ENCODE measurements at places on chromosomes 6 and 20.

DNA sequence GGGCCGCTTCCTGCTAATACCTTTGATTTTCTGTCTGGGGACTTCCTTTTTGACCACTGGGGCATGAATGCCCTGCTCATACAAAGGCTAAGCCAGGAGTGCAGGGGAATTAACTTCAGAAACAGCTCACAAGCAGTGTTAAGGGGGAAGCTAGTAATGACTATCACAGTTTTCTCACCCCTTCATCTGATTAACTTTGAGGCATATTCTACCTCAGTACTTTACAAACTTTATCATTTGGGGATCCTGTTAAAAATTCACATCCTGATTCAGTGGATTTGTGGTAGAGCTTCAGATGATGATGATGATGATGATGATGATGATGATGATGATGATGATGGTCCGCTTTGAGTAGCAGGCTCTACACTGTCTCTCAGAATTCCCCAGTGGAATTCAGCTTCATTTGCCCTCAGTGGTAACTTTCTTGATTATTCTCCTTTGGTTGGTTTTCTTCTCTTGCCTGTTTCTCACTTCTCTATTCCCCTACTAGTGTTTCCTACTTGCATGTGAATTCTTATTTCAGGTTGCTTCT lies 78.4 kb upstream of the TMEM170B start:
- DNase-seq, result no peak

DNA sequence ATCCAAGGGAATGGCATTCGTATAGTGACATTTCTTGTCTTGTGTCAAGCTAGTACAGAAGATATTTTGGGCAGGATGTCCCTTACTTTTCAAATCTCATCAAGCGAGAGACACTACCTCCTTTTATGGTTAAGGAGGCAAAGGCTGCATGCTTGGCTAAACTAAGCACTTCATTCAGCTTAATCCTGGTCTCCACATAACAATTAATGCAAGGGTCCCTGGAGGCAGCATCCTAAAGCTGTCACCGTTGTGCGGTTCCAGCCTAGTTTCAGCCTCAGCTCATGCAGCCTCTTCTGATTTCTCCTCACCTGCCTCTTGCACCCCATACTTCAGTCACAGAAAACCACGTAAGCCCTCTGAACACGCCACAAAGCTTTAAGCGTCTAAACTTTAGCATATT lies 67.1 kb upstream of the SLC22A23 start:
- no peak for DNase-seq

- no peak for DNase-seq
These were observed 206.8 kb downstream of the EYA4 start for GRCh38 chr6:133447924-133448323.

DNA sequence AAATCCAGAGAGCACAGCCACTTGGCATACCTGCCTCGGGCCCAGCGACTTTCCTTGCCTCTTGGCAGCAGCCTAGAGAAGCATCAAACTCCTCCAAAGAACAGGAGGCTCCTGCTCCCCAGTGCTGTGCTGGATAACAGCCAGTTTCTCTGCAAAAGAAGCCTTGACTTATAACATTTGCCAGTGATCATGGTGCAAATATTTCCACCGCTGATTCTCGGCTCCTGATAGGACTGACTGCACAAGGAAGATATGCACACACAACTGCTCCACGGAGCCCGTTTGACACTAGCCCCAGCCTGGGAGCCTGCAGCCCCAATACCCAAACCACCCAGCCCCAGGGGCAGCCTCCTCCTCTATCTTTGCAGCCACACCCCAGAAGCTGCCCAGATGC lies 17.5 kb downstream of the ACSS1 start:
- DNase-seq, result peak; percentile 62

- no peak for DNase-seq
These were observed 9.2 kb upstream of the BNIP5 start for GRCh38 chr6:36345681-36346466.

- DNase-seq, result no peak
These were observed 61.2 kb upstream of the CDYL start for GRCh38 chr6:4714961-4715501.

DNA sequence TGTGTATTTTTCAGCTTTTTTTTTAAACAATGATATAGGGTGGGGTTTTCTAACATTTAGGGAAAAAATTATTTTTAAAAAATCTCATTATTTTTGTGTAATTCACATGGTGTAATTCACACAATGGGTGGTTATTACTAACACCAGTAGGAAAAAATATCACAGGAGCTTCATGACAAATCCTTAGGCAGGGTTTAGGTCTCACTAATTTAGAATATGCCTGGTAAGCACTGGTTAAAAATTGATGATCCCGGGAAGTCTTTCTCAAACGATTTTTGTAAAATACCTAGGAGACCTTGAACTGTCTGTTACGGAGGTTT lies 29.5 kb upstream of the ZNF217 start:
- DNase-seq, result no peak

- DNase-seq, result no peak
These were observed 325.3 kb downstream of the GJA1 start for GRCh38 chr6:121760745-121761144.

DNA sequence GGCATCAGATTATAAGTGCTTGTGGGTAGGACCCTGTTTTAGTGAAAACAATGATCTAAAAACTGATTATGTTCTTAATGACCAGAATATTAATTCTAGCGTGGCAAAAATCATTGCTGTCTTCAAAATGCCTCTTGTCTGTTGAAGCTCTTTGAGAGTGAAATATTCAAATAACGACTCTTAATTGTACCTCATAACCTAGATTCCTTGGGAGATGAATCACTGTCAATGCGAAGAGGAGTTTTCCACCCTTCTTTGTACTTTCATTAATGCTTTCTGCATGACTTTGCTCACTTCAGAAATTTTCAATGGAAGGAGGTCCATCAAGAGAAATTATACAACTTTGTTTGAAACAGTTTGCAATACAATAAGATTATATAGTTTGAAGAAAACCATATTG lies 71.5 kb downstream of the CRYBG1 start:
- no peak for DNase-seq

DNA sequence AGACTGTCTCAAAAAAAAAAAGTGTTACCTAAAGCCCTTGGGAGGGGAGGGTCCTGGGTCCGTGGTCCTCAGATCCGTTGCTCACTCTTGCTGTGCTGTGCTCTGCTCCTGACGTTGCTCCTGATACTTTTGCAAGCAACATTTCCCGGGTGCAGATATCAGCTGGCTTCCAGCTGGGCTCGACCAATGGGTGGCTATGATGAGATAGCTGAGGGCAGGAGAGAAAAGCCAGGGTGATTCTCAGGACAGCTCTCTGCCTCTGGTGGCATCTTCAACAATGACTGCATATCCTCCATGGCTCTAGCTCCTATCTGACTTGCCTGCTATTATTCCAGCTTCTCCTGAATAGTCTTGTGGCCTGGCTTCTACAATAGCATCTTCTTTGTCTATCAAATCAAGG lies 134.5 kb downstream of the RPS12 start:
- no peak for DNase-seq

DNA sequence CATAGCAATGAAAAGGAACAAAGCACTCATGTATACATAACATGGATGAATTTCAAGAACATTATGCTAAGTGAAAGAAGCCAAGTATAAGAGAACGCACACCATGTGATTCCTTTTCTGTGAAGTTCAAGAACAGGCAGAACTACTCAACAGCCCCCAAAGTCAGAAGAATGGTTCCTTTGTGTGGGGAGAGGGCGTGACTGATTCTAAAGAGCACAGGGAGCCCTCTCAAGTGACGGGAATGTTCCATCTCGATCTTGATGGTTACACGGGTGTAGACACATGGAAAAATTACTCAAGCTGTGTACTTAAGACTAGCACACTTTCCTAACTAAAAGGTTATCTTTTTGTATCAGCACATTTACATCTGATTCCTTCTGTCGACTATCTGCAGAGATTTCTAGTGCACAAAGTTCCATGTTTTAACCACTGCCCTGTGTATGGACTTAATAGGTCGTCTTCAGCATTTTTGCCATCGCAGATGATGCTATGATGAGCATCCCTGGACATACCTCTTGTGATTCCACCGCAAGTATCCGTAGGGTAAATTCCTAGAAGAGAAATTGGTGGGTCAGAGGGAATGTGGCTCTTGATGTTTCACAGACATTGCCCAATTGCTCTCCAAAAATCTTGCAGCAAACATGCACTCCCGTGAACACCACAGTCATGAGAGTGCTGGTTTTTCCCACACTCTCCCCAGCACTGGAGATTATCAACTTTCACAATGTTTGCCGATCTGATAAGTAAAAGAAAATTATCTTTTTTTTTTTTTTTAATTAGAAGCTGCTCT lies 279.3 kb downstream of the BMP7 start:
- peak; percentile 51 for DNase-seq

GRCh38 chr20:16898433-16898832 lies 150.3 kb downstream of the OTOR start:
- DNase-seq, result peak; percentile 71

DNA sequence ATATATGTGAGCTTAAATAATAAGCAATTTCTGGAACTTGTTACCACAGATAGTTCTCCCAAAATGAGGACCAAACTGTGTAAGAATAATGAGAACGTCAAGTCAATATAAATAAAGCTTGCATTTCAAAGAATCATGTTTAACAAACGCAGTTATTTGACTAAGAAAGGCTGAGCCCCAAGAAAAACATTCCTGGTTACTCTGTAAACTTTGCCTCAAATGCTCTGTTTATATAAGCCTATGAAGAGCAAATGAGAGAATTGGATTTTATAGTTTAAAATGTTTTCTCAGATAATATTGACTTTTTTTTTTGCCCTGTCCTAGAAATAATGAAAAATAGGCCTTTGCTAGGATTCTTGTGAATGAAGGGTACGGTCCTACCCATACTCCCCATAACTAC lies 81.3 kb downstream of the C6orf52 start:
- peak; percentile 48 for DNase-seq

- no peak for DNase-seq
These were observed 156.1 kb downstream of the SLC35B3 start for GRCh38 chr6:8279041-8279805.

GRCh38 chr6:117534974-117535373 lies 52.5 kb downstream of the DCBLD1 start:
- DNase-seq, result no peak

DNA sequence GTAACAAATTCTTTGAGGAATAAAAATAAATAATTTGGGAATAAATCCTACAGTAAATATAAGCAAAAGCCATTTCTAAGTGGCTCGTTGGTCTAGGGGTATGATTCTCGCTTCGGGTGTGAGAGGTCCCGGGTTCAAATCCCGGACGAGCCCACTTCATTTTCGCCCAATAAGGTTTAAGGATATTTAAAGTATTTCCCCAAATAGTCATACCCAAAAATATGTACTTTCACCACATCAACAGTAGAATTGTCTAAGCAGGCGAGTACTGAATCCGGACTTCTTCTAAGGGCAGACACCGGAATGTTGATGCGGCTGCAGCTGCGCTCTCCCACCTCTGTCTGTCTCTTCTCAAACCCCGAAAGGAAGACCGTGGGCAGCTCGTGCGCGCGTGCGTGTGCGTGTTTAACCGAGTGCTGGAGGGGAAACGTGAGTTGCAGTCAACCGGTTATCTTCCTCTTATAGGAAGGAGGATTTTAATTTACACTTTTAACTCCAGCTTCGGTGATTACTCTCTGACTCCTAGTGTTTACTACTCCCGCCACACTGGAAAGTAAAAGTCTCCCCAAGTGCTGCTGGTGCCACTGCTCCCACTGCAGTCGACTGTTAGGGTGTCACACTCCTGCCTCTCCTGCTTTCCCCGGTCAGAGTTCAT lies 155.7 kb upstream of the PRSS16 start:
- DNase-seq, result peak; percentile 90

GRCh38 chr6:17656092-17656491 lies 50.6 kb downstream of the NUP153 start:
- peak; percentile 9 for DNase-seq

GRCh38 chr20:3172126-3172932 lies 1.0 kb downstream of the LZTS3 start:
- no peak for DNase-seq

- DNase-seq, result no peak
These were observed 4.9 kb downstream of the RRP36 start for GRCh38 chr6:43026365-43026764.

- DNase-seq, result no peak
These were observed 33.1 kb upstream of the IRF4 start for GRCh38 chr6:358432-358831.

- no peak for DNase-seq
These were observed 55.9 kb downstream of the TBC1D7 start for GRCh38 chr6:13272131-13273046.

GRCh38 chr6:30491991-30492952 lies 3.0 kb downstream of the HLA-E start:
- no peak for DNase-seq

DNA sequence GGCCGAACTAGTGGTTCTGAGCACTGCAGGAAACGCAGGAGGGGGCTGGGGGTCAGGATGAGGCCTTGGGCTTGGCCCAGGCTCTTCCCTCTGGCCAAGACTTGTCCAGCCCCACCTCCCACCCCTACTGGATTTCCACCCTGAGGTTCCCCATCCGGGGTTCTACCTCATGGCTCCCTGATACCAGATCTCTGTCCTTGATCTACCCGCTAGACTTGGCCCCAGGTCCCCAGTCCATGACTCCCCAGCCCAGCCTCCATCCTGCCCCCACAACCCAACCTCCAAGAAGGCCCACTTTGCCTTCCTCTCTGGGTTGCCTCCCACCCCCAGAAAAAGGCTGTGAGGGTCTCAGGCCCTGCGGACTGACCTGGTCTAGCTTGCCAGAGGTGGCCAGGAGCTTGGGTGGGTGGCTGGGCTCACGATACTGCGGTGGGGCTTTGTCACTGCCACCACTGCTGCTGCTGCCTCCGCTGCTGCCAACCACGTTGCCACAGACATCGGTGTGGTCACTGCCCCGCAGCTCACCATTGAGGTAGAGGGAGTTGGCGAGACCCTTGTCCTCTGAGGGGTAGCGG lies 6.8 kb upstream of the FASTKD5 start:
- DNase-seq, result no peak

DNA sequence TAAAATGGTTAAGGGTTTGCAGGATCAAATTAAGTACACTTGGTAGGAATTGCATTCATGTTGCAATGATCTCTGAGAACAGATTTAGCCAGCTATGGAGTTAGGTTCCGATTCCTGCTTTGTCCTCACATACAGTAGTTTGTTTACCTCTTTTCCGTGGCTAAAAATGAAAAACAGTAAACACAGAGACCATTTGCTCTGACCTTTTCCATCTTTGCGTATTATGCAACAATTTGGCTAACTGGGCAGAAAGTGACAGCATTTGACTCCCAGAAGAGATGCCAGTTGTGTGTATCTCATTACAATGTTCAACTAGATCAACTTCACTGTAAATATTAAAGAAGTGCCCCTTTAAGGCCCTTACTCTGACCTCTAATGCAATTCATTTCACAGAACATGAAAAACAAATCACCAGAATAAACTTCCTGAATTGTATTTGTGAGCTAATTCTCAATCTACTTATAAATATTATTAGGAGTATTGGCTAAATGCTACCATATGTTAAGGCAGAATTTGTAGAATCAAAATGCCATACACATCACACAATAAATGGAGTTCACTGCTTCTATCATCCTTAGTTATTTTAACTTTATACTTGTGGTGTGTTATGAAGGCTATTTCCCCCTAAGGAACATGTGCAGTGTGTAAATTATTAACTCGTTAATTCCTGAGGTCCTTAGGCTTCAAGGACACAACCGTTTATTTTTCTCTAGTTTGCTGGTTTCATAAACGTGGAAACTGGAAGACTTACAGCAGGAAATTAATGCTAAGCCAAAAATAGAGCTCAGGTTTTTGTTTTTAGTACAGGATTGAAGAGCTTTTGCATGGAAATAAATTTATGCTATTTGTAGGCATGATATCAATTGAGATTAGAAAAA lies 380.7 kb upstream of the CITED2 start:
- no peak for DNase-seq

- no peak for DNase-seq
These were observed 47.6 kb downstream of the AGPAT4 start for GRCh38 chr6:161226009-161226964.

GRCh38 chr20:16803965-16804792 lies 56.0 kb downstream of the OTOR start:
- DNase-seq, result peak; percentile 37

- DNase-seq, result no peak
These were observed 31.6 kb upstream of the PRL start for GRCh38 chr6:22328474-22328873.
